ENCODE measurements at places on chromosomes 4 and X.

- DNase-seq = no peak
These were observed 453.9 kb downstream of the GPAT3 start for GRCh38 chr4:83989835-83990234.

- DNase-seq = no peak
These were observed 10.9 kb upstream of the CPLX1 start for GRCh38 chr4:836750-837301.

GRCh38 chr4:3073158-3074077 is 920 bp downstream of the HTT-AS start:
- DNase-seq = peak; percentile 13

DNA sequence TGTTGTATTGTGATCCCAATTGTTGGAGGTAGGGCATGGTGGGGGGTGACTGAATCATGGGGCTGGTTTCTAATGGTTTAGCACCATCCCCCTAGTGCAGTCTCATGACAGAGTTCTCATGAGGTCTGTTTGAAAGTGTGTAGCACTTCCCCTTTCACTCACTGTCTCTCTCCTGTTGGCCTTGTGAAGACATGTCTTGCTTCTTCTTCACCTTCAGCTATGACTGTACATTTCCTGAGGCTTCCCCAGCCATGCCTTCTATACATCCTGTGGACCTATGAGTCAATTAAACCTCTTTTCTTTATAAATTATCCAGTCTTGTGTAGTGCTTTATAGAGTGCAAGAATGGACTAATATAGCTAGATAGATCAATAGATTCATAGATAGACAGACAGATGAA is 230.0 kb downstream of the MAGEE1 start:
- DNase-seq = no peak

DNA sequence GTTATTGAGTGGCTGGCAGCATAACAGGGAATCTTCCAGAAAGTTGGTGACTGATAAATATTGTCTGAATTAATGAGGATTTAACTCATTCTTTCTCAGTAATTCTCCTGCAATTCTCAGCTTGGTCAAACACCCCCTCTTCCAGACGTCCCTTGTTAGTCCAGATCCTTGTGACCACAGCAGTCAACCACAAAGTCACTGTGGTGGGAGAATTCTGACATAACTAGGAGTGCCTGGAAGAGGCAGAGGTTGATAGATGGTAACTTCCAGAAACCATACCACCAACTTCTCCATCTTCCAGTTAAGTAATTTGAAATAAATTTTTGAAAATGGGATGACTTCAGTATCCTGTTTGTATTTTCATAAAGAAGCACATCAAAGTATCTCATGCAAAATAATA is 90.1 kb downstream of the CEP44 start:
- no peak for DNase-seq

GRCh38 chrX:148069759-148070503 is 88.8 kb downstream of the FMR1NB start:
- no peak for DNase-seq

DNA sequence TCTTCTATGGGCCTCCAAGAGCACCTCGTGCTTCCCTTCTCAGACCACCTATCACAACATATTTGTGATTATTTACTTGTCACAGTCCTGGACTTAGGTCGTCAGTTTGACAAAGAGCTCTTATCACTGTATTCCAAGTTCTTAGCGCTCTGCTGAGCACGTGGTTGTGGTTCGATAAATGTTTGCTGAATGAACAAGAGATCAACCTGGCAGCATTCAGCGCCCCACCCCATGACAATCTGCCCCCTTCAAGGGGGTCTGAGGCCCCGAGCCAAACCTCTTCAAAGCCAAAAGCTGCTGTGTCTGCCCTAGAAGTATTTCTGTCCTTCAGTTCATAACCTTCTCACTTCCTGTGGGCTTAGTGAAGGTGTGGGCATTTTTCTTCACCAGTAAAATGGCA is 15.0 kb downstream of the RPS4X start:
- DNase-seq = no peak

- DNase-seq = no peak
These were observed 45.3 kb upstream of the SHOX start for GRCh38 chrX:585115-585808.

All from adipocyte (in vitro differentiated cells).